ENCODE measurements at places on chromosomes 7 and 10. TPM values are rescaled to one million over a fixed set of nuclear protein-coding genes. Genes with fewer than 3 reads are reported as not detected.

GRCh38 chr7:102264367-102264891, 22.2 kb upstream of the SH2B2 start:
- DNase-seq: no peak

DNA sequence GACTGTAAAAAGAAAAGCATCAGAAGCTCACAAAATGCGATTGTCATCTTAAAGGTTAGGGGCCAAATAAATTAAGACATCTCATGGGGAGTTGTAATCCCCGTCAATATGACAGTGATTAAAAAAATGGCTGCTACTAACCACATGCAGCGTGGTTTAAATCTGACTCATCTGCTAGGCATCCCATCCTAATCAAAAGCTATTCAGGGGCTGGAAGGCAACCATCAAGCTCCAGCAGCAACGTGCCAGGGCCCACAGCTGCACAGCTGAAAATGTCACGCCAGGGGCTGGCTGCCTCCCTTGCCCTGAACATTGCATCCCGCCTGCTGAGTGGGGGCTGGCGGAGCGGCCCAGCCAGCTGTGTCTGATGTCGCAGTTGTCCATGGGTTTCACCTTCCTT, 66.3 kb upstream of the FRMD4A start:
- no peak for DNase-seq

The GOLGA7B gene
- 38.7 TPM for polyA plus RNA-seq

The ABCF2 gene
- 10.9 TPM for polyA plus RNA-seq

DNA sequence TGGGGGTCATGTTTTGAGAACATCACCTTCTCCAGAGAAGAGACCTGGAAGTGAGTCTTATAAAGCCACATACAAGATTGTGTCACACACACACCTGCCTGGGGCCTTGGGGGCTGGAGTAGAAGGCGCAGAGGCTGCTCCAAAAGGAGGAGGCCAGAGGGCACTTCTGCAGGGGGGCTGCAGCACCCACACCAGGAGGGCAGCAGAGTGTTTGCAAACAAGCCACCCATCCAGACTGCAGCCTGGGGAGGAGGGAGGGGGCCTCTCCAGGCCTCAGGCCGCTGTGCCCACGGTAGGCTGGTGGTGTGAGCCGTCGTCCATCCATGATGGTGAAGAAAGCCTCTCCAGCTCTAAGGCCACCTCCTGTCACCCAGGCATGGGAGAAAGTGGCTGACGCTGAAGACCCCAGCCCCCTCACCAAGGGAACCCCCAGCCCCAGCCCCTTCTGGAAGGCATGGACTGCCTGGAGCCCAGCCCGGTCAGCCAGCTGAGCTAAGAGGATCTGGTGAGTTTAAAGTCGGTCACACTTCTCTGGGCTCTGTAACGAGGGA, 77.5 kb downstream of the FOXL3 start:
- no peak for DNase-seq

The ACHE gene
- polyA plus RNA-seq: 4.1 TPM

DNA sequence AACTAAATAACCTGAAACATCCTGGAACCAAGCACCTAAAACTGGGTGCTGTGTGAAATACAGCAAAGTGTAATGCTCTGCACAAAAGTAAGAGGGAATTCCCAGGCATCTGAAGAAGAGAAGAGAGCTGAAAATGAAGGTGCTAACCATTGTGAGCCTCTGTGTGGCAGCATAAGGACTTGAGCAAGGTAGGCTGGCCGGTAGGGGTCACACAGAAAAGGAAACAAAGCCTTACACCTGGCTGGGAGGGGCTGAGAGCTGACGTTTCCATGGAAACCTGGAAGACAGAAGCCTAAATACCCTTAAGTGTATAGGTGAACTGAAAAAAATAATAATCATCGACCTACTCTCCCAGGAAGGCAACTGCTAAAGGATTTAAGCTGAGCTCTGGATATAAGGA, 48.6 kb downstream of the CUL1 start:
- no peak for DNase-seq

GRCh38 chr10:9302140-9302746, 1247.8 kb downstream of the GATA3 start:
- DNase-seq: no peak

DNA sequence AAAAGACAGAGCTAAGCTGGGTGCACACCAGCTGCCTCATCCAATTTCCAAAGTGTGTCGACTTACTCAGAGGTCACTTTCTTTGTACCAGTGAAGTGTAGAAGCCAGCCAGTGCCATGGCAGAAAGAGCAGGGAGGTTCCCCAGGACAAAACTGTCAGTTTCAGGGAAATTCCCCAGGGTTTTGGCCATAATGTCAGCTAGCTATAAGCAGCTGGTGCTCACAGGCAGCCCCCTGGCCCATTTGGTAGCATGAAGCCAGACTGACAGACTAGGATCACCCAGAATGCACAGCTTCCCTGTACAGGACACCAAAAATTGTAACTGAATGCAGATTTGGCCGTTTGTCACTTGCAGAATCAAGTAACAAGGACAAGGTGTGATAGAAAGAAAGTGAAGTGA, 28.6 kb downstream of the MRPL32 start:
- DNase-seq: no peak

DNA sequence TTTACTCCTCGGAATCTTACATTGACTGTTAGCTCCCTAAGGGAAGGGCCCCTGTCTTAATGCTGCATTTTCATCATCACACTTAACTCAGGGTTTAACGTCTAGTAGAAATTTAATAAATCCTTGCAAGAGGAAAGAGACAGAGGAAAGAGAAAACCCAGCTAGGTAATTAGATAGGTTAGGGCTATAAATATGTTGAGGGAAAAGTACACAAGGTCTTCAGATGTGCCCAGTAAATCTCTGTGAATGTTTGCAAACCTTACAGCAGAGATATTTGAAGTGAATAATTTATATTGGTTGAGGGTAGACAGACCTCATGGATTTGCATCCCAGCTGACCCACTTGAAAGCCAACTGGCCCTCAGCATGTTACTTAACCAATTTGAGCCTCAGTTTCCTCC, 315.5 kb upstream of the NPVF start:
- DNase-seq: no peak

The MRLN gene
- 13.3 TPM for polyA plus RNA-seq

The FXYD4 gene
- polyA plus RNA-seq: not detected

- no peak for DNase-seq
Measured at GRCh38 chr7:3201306-3201705, 99.7 kb upstream of the SDK1 start.

The ASAH2 gene
- polyA plus RNA-seq: 0.15 TPM

The FFAR4 gene
- polyA plus RNA-seq: 0.57 TPM

DNA sequence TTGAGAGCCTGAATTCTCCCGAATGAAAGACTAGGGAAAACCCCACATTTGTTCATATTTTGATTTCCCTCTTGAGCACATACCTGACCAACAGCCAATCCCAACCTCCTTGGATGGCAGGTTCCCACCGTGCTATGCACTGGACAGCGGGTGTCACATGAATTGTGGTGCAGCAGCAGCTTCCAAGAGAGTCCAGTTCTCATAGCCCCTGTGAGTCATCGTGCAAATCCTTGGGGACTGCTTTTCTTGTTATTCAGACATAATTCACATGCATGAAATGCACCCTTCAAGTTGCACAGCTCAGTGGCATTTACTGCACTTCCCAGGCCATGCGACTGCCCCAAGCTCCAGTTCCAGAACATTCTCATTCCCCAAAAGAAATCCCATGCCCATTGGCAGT, 67.8 kb upstream of the PPP2R2D start:
- no peak for DNase-seq

- DNase-seq: no peak
Measured at GRCh38 chr10:116888380-116889055, 39.2 kb downstream of the ENO4 start.

The GPR37 gene
- polyA plus RNA-seq: 2.3 TPM

The PRR15 gene
- polyA plus RNA-seq: 1.8 TPM

DNA sequence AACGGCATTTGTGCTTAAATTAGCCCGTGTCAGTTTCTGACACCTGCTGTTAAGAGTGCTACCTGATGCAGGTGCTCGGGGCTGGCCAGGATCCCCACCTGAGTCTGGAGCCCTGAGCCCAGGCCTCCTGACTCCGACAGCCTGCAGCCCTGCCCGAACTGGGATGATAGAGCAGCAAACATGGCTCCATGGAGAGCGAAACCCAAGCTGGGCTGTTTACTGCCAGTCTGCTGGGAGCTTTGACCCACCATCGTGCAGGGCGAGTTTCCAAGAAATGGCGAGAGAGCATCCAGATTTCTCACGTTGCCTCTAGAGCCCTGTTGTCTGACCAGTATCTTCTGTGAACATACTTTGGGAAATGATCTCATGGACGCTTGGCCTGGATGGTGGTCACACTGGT, 66.2 kb downstream of the MGMT start:
- DNase-seq: no peak

The LLCFC1 gene
- polyA plus RNA-seq: not detected

DNA sequence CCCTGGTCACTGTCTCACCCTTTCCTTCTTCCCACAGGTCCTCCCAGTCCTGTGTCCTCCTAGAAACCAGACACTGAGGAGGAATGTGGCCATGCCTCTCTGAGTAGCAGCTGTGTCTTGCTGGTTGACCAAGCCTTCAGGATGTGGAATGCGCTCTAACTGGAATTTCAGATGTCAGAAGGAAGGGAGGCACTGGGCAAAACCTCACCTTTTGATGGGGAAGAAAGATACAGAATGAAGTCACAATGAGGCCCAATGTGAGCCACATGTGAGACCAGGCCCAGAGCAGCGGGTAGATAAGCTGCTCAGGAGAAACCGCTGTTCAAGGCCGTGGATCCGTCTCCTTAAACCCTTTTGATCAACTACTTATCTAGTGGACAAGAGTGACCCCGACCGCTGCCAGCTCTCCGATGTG, 54.8 kb upstream of the ECHDC3 start:
- DNase-seq: no peak

GRCh38 chr10:13485623-13486022, 43.2 kb downstream of the BEND7 start:
- no peak for DNase-seq

- DNase-seq: no peak
Measured at GRCh38 chr7:77443042-77443441, 26.9 kb upstream of the GSAP start.

GRCh38 chr10:3758491-3758970, 26.5 kb downstream of the KLF6 start:
- no peak for DNase-seq

GRCh38 chr7:66643395-66643794, 14.7 kb downstream of the KCTD7 start:
- DNase-seq: no peak

The TAS2R5 gene
- 0.87 TPM for polyA plus RNA-seq

GRCh38 chr7:142442396-142442795, 184.5 kb upstream of the PRSS58 start:
- no peak for DNase-seq

The ANKRD7 gene
- 0.42 TPM for polyA plus RNA-seq

GRCh38 chr10:117240621-117241529, at the start of gene SLC18A2:
SLC18A2 (plus strand) TSS chr10:117241114; CDS start chr10:117241694, 580 bp downstream.
- no peak for DNase-seq

- no peak for DNase-seq
Measured at GRCh38 chr7:45923818-45924217, 2.7 kb upstream of the IGFBP3 start.

DNA sequence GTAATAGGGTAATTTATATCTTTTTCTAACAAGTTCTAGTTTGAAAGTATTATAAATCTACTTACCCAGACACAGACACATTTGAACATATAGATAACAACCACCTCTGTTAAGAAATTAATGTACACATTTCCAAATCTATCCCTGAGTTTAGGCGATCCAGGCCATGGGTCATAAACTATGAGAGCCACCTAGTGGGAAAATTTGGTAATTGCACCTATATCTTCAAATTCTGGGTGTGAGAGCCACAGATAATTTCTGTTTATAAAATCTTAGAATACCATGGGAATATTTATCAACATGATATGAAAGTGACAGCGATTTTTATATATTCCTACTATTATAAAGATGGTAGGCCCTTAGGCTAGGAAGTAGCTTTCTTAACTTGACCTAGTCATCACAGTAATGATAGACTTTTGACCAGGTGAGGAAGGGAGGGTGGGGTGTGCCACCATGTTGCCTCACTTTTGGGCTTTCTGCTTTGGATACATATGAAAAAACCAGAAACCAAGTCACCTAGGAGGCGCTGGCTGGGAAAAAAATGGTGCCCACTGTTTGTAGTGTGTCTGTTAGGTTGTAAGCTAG, 8.0 kb upstream of the EPHA1 start:
- DNase-seq: no peak

DNA sequence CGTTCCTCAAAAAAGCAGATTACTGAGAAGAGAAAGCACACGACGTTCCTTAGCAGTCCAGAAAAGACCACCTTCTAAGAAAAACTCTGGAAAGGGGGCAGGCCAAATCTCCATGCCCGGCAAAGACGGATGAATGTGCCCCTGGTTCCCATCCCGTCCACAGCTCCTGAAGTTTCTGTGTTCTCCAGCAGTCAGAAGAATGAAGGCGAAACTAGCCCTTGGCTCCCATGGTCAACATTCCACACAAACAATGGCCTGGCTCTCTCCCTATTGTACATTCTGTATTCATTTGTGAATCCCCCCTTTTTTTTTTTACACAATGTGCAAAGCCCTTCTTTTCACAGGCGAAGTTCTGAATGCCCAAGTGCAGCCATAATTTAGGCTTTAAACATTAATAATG, 5.3 kb downstream of the CTBP2 start:
- DNase-seq: no peak

GRCh38 chr7:113010377-113010776, 76.2 kb downstream of the GPR85 start:
- no peak for DNase-seq

DNA sequence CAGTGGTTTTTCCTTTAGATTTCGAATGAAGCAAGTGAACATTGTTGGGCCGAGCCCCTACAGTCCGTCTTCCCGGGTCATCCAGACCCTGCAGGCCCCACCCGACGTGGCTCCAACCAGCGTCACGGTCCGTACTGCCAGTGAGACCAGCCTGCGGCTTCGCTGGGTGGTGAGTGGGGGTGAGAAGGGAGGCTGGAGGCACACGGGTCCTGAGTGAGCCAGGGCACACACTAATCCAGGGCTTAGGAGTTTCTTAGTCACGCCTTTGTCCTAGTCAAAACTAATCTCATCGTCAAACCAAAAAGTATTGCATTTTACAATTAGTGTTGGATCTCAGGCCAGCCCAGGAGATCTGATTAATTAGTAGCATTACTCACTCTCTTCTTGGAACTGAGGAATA, 568.8 kb upstream of the FOXK1 start:
- DNase-seq: no peak

The PLCE1 gene
- polyA plus RNA-seq: 1.8 TPM

GRCh38 chr10:53701213-53701612, 928.6 kb upstream of the MBL2 start:
- DNase-seq: no peak

- DNase-seq: no peak
Measured at GRCh38 chr10:16689696-16690095, 127.5 kb downstream of the RSU1 start.

DNA sequence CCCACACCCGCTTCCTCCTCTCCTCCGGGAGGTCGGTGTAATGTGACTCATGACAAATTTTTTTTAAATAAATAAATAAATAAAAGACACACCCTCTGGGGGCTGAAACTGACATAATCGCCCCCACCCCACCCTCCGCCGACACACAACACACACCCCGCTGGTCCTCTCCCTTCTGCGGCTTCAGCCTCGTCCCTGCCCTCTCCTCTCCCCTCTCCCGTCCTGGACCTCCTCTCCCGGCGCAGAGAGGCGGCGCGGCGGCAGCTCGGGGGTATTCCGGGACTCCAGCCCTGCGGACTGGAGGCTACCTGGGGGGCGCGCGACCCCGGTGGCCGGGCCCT, 686 bp downstream of the ABI1 start:
- peak; percentile 45 for DNase-seq

The PIP gene
- polyA plus RNA-seq: not detected

Data from pancreas (tissue), 10 donors.